ENCODE measurements at places on chromosomes 1 and 21. TPM values are rescaled to one million over a fixed set of nuclear protein-coding genes. Genes with fewer than 3 reads are reported as not detected.

The TNNI3K gene
- total RNA-seq, result 0.45 TPM

GRCh38 chr1:208835781-208836180 lies 591.6 kb upstream of the PLXNA2 start:
- H3K27ac ChIP-seq, result no peak overlapping the region
- no peak for DNase-seq
- no peaks in the 10 kb centered on the region for H3K36me3 ChIP-seq

DNA sequence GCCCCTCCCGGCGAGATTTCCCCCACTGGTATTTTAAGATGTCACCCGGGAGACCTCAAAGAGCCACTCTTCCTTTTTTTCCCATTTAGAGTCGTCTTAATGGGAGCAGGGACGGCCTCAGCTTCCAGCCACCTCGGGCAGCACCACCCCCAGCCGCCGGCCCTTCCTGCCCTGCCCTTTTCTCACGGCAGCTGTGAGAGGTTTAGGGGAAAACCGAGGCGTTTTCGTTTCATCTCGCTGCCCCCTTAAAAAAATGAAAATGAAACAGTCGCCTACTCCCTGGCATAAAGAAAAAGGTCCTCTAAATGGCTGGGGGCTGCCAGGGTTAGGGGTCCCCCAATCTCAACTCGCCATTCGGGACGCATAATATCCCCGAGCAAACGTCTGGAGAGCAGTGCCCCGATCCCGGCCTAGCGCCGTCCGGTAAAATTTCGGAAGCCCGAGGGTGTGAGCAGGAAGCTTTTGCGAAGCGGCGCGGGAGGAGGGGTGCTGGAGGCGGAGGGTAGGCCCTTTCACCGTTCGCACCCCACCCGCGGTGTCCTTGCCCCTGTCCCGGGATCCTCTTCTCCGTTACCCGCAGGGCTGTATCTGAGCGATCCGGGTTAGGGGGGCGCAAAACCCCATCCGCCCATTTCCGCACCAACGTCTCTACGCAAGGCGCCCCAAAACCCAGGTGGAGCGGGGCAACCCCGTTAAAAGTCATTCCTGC lies 1.2 kb downstream of the RUNX3 start:
- peak overlapping the region; percentile 92 for H3K4me3 ChIP-seq
- H3K27ac ChIP-seq, result peak overlapping the region; percentile 91
- H3K27me3 ChIP-seq, result no peaks in the 10 kb centered on the region
- H3K36me3 ChIP-seq, result peaks cover 39% of the 10 kb centered on the region

DNA sequence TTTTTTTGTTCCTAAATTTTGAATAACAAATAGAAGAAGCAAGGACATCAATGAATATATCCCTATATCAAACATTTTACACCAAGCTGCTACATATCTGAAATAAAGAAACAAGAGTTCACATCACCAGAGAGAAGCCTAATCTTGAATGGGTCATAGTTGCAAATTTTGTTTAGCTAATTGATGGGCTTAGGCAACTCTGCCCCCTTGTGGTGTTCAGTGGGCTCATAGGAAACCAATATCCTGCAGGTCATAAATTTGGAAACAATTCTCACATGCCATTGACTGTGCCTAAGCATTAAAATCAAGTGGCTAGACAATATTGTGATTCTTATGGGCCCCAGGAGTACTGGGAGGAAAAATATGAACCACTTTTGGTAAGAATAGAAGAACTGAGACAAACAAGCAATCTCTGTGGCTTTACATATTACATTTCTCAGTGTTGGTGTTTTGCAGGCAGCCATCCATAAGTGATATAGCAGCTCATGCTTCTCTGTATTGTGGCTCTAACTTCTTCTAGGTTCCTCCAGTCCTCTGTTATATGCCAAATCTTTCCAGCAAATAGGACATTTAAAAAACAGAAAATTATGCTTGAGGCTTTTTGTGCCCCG lies 1262.8 kb upstream of the PRMT6 start:
- no peak for DNase-seq
- H3K27me3 ChIP-seq, result no peaks in the 10 kb centered on the region
- H3K4me1 ChIP-seq, result no peaks in the 10 kb centered on the region
- H3K36me3 ChIP-seq, result no peaks in the 10 kb centered on the region

- H3K36me3 ChIP-seq, result no peaks in the 10 kb centered on the region
- DNase-seq, result no peak
- H3K27me3 ChIP-seq, result peaks cover 16% of the 10 kb centered on the region
- no peak overlapping the region for H3K27ac ChIP-seq
- H3K4me3 ChIP-seq, result no peak overlapping the region
Observed at GRCh38 chr1:201655910-201656309, 117.0 kb downstream of the NAV1 start.

All from activated naive CD8-positive, alpha-beta T cell treated with anti-CD3 and anti-CD28 coated beads, Interleukin-2, amount 10 ng/mL, durations not matched to agents 7 days and 5 days (primary cell).